ENCODE measurements at places on chromosomes 4 and X. TPM values are rescaled to one million over a fixed set of nuclear protein-coding genes. Genes with fewer than 3 reads are reported as not detected.

- H3K36me3 ChIP-seq, result no peaks in the 10 kb centered on the region
- peaks cover 33% of the 10 kb centered on the region for H3K4me1 ChIP-seq
- H3K27ac ChIP-seq, result no peak overlapping the region
- no peak overlapping the region for H3K4me3 ChIP-seq
Observed at GRCh38 chrX:38987198-38987651, 186.0 kb downstream of the MID1IP1 start.

DNA sequence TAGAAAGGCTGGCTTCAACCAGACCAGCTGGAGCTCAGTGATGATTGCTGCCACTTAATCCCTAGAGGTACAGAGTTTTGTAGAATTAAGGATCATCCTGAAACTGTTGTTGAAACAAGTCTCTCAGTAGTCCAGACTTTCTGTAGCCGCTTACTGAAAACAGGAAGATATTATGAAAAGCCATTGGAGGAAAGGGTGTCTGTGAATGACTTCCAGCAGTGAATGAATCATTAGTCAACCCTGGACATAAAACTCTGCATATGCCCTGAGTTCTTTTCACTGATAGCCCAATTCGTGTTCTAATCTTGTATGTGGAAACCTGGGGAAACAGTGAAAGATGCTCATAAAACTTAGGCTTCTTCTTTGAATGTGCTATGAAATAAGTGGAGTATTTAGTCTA lies 14.8 kb downstream of the HOPX start:
- no peak for DNase-seq
- H3K4me1 ChIP-seq, result peaks cover 25% of the 10 kb centered on the region
- no peak overlapping the region for H3K27ac ChIP-seq
- H3K36me3 ChIP-seq, result no peaks in the 10 kb centered on the region

DNA sequence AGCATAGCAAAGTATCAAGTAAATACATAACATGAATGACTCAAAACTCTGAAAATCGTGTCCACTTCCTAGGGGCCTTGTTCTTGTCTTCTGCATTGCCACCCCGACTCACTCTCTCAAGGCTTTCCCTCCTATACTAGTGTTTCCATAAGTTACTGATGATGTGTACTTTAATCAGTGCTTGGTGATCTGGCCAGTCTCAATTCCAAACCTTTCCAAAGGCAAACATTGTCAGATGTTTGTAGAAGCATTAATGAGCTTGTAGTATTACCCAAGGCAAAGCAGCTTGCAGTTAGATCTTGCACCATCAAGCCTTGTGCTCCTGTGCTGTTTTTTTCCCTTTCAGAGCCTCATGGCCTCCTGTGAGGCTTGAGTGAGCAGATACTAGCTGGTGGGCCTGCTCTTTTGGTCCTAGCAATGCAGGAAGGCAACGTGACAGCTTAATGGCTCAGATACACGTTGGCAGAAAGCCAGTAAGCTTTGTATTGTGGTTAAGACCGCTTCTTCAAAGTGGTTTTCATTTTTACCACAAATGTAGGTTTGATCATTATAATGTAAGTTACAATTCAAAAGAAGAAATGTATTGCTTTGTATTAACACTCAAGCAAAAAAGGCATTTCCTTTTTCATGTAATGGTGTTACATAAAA lies 51.8 kb downstream of the RBPJ start:
- no peaks in the 10 kb centered on the region for H3K27me3 ChIP-seq
- H3K36me3 ChIP-seq, result no peaks in the 10 kb centered on the region
- no peak for DNase-seq
- H3K4me1 ChIP-seq, result peaks cover 79% of the 10 kb centered on the region
- H3K4me3 ChIP-seq, result no peak overlapping the region

- H3K27ac ChIP-seq, result peak overlapping the region; percentile 73
- DNase-seq, result no peak
- no peaks in the 10 kb centered on the region for H3K27me3 ChIP-seq
Observed at GRCh38 chrX:40945361-40945713, 139.9 kb upstream of the USP9X start.

- H3K36me3 ChIP-seq, result no peaks in the 10 kb centered on the region
- H3K27me3 ChIP-seq, result 0 out of 2 replicates have a peak, but pooled peaks cover 2% of the 10 kb centered on the region
- no peak overlapping the region for H3K27ac ChIP-seq
- DNase-seq, result no peak
- no peaks in the 10 kb centered on the region for H3K4me1 ChIP-seq
Observed at GRCh38 chrX:149208307-149208706, 296.8 kb downstream of the IDS start.

Gene HTRA3
- total RNA-seq, result 5.5 TPM

Gene TLR6
- total RNA-seq, result 0.11 TPM

Gene CD38
- 0.37 TPM for total RNA-seq

Gene TRO
- total RNA-seq, result 51.0 TPM

Gene IL13RA2
- not detected for total RNA-seq

Gene PAPSS1
- 74.4 TPM for total RNA-seq

Gene CFAP47
- 0.07 TPM for total RNA-seq

Gene CHST7
- total RNA-seq, result 19.6 TPM
